ENCODE measurements at places on chromosomes 1 and 21. TPM values are rescaled to one million over a fixed set of nuclear protein-coding genes. Genes with fewer than 3 reads are reported as not detected.

DNA sequence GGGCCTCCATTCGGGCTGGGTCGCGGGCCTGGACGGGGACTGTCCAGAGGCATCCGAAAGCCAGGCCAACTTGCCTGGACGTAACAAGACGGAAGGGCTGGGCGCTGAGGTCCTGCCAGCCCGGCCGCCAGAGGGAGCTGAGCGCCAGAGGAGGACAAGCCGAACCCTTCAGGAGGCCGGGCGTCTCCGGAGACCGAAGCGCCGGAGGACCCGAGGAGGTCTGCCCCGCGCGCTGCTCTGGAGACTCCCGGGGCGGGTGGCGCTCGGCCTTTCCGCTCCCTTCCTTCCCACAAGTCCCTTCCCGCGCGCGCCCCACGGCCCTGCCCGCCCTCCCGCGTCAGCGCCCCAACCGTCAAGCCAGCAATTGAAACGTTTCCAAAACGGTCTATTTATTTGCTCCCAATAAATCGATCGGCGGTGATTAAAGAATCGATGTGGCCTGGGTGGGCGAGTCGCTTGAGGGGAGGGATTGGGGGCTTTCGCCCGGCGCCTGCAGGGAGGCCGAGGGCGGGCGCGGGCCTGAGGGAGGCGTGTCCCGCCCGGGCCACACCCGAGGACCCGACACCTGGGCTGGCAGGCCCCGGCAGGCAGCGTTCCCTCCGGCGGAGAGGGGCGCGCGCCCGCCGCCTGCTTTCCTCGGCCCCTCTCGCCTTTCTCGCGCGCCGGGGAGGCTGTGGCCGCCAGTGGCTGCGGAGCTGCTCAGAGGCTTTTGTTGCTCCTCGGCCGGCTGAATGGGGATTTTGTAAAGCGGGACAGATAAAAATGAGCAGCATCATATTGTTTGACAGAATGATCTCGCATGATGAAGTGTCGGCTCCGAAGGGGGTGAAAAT lies 5.2 kb upstream of the FOXD3 start:
- DNase-seq: peak; percentile 79

- DNase-seq: no peak
Observed at GRCh38 chr1:55035904-55036303, 3.4 kb upstream of the PCSK9 start.

DNA sequence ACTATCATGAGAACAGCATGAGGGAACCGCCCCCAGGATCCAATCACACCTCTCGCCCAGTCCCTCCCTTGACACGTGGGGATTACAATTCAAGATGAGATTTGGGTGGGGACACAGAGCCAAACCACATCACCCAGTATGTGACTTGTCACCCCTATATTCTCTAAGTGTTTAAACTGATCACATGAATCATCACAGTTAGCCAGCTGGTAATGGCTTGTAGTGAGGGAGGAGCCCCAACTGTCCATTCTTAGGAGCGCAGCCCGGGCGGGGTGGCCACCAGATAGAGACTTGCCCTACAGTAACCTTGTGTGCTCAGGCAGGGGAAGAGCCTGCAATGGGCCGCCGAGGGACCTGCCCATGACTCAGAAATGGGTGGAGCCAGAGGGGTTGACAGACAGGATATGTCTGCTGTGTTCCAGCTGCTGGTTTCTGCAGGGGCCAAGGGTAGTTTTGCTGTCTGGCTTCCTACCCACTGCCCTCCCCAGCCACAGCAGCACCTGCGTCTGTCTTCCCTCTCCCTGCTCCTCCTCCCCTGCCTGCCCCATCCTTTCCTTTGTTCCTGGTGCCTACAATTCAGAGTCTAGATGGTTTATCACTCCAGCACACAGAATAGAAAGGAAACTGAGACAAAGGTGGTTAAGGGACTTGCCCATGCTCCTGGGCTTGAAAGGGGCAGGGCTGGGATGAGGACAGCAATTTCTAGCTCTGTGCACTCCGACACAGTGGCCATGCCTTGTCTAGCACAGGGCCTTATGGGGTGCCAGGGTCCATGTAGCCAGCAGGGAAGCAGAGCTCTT lies 9.2 kb downstream of the ABCG1 start:
- DNase-seq: no peak

GRCh38 chr1:29162025-29162424 lies 19.7 kb downstream of the SRSF4 start:
- DNase-seq: no peak

GRCh38 chr1:10909697-10910680 lies 102.5 kb upstream of the TARDBP start:
- DNase-seq: no peak

- DNase-seq: no peak
Observed at GRCh38 chr1:36583980-36584782, 101.5 kb upstream of the CSF3R start.

GRCh38 chr1:27496604-27497155 lies 6.7 kb upstream of the WASF2 start:
- DNase-seq: no peak

Gene HRNR
- total RNA-seq: not detected

Gene TCP10L
- total RNA-seq: 0.93 TPM

Gene DMBX1
- 0.10 TPM for total RNA-seq

Gene CR1L
- not detected for total RNA-seq

Gene COG2
- 37.9 TPM for total RNA-seq

Gene ADAMTS1
- 34.9 TPM for total RNA-seq

Gene BARHL2
- 14.8 TPM for total RNA-seq

Gene PEX11B
- 32.2 TPM for total RNA-seq

Gene FYB2
- total RNA-seq: 0.76 TPM
